ENCODE measurements at places on chromosomes 5 and 9.

DNA sequence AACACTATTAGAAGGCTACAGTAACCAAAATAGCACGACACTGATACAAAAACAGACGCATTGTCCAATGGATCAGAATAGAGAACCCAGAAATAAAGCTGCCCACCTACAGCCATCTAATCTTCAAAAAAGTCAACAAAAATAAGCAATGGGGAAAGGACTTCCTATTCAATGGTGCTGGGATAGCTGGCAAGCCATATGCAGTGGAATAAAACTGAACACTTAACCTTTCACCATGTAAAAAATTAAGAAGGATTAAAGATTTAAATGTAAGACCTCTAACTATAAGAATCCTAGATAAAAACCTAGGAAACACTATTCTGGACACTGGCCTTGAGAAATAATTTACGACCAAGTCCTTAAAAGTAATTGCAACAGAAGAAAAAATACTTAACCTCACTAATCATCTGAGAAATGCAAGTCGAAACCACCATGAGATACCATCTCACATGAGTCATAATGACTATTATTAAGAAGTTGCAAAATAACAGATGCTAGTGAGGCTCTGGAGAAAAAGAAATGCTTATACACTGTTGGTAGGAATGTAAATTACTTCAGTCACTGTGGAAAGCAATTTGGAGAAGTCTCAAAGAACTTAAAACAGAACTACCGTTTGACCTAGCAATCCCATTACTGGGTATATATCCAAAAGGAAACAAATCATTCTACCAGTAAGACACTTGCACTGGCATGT lies 203.3 kb upstream of the CDH9 start:
- peak; percentile 97 for DNase-seq

DNA sequence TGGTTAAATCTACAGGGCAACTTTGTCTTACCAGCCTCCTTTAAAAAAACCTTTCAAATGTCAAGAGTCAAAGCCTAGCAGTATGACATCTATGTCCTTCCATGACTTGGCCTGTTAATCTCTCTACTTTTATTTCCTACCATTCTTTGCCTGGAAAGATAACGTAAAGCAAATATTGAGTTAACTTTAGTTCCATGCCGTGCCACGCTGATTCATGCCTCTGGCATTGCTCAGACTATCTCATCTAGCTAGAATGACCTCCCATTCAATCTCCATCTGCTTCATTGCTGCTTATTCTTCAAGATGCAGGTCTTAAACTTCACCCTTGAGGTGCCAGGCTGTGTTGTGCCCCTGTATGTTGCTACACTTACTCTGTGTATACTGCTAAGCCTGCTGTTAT lies 729.8 kb downstream of the EFNA5 start:
- peak; percentile 39 for DNase-seq

- no peak for DNase-seq
Observed at GRCh38 chr5:146778795-146779194, 99.8 kb downstream of the PPP2R2B start.

DNA sequence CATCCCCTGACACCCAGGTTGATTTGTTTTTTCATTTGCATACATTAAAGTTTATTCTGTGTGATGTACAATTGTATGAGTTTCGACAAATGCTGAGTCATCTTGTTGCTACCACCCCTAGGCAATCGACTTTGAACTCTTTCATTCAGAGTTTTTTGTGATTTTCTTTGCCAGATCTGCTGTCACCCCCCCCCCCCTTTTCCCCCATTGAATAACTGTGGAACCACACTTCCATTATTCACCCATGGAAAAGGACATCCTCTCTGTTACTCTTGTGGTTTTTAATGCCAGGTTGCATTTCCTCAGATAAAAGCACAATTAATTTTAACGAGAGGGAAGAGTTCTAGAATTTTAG lies 13.7 kb upstream of the FAM120AOS start:
- no peak for DNase-seq

- no peak for DNase-seq
Observed at GRCh38 chr5:1510151-1510561, 13.6 kb downstream of the LPCAT1 start.

- no peak for DNase-seq
Observed at GRCh38 chr9:117344892-117345660, 69.8 kb downstream of the ASTN2 start.

- no peak for DNase-seq
Observed at GRCh38 chr9:109072821-109073435, 46.8 kb downstream of the TMEM245 start.

GRCh38 chr9:93258818-93259489 lies 75.0 kb downstream of the WNK2 start:
- DNase-seq, result no peak

DNA sequence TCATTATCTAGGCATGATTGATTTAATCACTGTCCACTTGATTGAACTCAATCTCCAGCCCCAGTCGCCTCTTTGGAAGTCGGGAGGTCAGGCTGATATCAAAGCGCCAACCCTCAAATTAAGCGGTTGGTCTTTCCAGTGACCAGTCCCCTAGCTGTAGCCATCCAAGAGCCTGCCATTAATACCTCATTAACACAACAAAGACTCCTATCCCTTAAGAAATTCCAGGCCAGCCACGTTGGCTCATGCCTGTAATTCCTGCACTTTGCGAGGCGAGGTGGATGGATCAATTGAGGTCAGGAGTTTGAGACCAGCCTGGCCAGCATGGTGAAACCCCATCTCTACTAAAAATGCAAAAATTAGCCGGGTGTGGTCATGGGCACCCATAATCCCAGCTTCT lies 27.4 kb upstream of the GCNT1 start:
- no peak for DNase-seq

DNA sequence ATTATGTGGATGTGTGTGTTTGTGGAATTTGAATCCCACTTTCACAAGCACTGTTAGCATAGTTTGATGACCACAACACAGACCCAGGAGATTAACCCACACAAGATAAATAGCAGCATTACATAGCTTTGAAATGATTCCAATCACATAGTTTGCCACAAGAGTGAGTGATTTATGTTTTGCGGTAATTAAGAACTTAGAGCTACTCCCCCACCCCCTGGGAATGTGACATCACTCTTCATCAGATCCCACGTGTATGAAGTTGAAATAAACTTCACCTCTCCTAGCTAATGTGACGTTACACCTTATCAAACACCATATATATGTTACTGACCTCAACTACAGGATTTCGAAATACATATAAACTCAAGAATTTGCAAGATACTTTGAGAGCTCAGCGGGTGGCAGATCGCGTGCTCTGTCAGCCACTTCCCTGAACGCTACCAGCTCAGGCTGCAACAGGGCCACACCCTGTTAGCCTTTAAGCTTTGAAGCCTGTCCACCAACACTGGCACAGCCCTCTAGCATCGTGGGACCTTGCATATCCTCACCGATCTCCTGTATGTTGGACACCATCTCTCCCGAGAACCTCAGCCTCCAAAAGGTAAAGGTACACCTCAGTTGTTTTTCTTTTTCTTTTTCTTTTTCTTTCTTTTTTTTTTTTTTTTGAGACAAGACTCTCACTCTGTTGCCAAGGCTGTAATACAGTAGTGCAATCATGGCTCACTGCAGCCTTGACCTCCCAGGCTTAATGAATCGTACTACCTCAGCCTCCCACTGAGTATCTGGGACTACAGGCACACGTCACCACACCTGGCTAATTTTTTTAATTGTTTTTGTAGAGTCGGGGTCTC lies 1.7 kb upstream of the AGTPBP1 start:
- peak; percentile 84 for DNase-seq

GRCh38 chr5:151684690-151685361 lies 1.9 kb downstream of the SPARC start:
- peak; percentile 98 for DNase-seq

DNA sequence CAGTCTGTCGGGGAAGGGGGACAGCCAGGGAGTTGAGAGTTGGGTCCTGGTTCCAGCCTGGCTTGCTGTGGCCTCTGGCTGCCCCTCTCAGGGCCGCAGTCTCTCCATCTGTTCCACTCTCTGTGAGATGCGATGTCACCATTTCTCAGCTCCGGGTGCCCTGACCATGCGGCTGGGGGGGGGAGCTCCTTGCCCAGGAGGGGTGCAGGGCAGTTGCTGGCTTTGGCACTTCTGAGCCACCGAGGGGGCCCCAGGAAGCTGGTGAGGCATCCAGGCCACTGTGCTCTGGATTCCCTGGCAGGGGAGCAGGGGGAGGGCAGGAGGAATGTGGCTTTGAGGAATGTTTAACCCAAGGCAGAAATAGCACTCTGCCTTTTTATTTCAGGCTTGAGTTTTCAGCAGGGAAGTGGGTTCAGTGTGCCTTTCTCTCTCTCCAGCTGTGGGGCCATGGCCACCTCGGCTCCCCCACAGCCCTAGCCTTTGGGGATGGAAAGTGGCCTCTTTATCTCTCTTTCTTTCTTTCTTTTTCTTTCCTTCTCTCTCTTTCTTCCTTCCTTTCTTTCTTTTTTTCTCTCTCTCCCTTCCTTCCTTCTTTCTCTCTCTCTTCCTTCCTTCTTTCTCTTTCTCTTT lies 11.0 kb downstream of the NCS1 start:
- peak; percentile 93 for DNase-seq

DNA sequence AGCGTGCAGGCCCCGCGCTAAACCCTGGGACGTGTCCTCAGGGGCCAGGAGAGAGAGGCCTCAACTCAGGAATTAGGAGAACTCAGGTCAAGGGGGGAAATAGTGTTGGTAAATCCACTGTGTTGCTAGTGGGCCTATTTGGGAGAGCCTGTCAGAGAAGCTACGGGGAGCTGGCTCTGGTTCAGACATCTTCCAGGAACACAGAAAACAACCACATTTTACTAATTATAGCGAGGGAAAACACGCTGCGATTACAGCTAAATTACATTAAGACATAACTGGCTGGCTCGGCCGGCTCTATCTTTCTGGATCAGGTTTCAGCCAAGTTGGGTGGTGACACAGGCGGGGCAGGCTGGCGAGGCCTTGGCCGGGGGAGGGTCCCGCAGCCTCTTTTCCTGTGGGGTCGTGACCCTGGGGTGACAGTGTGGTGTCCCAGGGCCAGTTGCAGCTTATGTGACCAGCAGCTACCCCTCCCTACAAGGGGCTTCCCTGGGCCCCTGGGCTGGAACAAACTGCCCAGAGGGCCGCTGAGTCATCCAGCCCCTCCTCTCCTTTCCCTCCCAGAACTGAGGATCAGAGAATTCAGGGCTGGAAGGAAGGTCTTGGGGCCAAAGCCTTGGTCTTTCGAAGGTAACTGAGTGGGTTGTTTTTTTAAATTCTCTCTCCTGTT lies 75.1 kb downstream of the FGF18 start:
- peak; percentile 70 for DNase-seq

DNA sequence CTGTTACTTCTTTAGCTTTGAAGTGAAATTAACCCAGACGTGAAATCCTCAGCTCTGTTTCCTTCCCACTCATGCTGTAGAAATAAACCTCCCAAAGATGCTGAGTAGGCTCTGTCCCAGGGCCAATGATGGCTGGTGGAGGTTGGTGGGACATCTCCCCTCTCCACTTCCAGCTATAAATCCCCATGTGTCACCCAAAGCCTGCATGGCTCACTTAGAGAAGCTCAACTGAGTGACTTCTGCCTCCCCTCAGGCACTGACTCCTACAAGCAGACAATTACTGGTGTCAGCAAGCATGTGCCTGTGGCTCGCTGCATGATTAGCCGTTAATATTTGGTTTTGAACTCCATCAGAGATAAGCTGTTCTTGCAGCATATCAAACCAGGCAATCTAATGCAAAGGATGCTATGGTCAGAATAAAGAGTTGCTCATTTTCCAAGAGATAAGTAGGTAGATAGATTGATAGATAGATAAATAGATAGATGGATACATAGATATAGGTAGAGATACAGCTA lies 569.5 kb upstream of the WWC1 start:
- DNase-seq, result no peak

DNA sequence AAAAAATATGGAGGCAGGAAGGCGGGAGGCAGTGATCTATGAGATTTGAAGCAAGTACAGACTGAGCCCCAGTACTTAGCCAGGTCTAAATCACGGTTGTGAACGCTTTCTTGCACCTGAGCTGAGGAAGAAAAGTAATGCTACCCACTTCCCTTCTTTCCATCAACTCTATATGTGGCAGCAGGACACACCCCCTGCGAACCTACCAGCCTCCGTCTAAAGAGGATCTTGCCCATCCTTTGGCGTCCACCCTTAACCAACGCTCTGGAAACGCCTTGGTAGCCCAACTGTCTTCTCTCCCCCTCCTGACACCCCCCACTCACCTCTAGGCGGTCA lies 545 bp downstream of the HMGCS1 start:
- DNase-seq, result no peak

- DNase-seq, result peak; percentile 11
Observed at GRCh38 chr5:61180886-61181285, 18.6 kb upstream of the SMIM15 start.

DNA sequence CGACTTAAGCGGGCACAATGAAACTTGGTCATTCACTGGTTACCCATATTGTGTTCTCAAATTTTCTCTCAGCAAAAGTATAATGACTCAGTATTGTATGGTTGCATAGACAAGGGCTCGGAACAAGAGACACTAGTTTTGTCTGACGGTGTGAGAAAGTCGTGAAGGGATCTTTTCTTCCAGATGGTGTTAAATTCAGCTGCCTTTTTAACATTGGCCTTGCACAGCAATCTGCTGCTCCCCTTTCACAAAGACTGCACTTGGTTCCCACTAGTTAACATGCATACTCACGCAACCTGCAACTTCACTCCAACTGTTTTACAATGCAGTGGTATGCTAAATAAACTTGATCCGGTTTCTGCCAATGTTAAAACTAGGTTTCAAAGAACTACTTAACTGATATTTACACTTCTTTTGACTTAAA lies 219.2 kb downstream of the MEF2C start:
- DNase-seq, result no peak

DNA sequence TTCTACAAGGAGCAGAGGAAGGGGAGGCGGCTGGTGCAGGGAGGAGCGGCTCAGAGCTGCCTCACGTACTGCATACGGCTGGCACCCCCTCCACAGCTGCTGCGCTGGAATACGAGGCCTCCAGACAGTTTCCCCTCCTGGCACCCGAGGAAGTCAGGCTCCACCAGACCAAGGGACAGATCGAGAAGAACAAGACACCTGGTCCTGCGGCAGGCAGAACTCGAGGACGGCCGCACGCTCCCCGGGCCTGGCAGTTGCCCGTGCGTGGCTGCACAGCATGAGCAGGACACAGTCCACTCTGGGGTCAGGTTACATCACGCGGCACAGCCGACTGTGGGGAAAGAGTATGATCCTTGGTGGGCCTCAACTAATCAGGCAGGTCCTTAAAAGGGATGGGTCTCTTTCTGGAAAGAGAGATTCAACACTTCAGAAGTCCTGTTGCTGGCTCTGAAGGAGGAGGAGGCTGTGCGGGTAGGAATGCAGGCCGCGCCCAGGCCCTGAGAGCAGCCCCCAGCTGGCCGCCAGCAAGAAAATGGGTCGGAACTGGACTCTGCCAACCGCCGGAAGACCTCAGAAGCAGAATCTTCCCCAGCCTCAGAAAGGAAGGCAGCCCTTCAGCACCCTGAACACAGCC lies 11.6 kb downstream of the UBAC1 start:
- DNase-seq, result no peak

DNA sequence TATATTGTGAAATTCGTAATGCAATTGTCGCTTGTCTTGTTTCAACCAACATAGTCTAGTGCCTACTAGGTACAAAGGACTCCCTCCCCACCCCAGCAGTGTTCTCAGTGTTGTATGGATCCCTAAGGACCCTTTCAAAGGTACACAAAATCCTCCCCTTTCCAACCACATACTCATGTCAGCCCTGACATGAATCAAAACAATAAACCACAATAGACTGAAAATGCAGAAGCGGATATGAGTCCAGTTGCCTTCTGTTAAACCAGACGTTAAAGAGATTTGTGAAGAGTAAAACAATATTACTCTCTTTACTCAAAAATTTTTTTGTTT lies 82.4 kb upstream of the IFNK start:
- DNase-seq, result no peak
